ENCODE measurements at places on chromosomes 12 and 14. TPM values are rescaled to one million over a fixed set of nuclear protein-coding genes. Genes with fewer than 3 reads are reported as not detected.

The SYCP3 gene
- total RNA-seq: 0.07 TPM

The AKAP5 gene
- total RNA-seq: 0.74 TPM

The TMEM116 gene
- total RNA-seq: 14.0 TPM

The PDZRN4 gene
- total RNA-seq: not detected

The EGLN3 gene
- total RNA-seq: 1.2 TPM

The MMP17 gene
- 0.87 TPM for total RNA-seq

The KRT80 gene
- total RNA-seq: not detected

The PIK3C2G gene
- not detected for total RNA-seq

The FGF6 gene
- total RNA-seq: not detected

The LRRC23 gene
- total RNA-seq: 7.8 TPM

The TSPAN8 gene
- not detected for total RNA-seq

The GPR84 gene
- 2.4 TPM for total RNA-seq

The GNB3 gene
- 0.78 TPM for total RNA-seq

The GOLT1B gene
- total RNA-seq: 43.6 TPM

The GLIPR1L1 gene
- total RNA-seq: not detected

The SVOP gene
- not detected for total RNA-seq

The MYRFL gene
- not detected for total RNA-seq

The TAS2R14 gene
- total RNA-seq: 0.62 TPM

The ITGA7 gene
- 4.1 TPM for total RNA-seq

The ACOT6 gene
- not detected for total RNA-seq

The TSPAN9 gene
- total RNA-seq: 0.87 TPM

The FAM234B gene
- 6.8 TPM for total RNA-seq

The PRB3 gene
- not detected for total RNA-seq

The NANOG gene
- not detected for total RNA-seq

The ADCY6 gene
- 0.21 TPM for total RNA-seq

The KRT5 gene
- not detected for total RNA-seq

The VWF gene
- total RNA-seq: not detected

The SYNE2 gene
- total RNA-seq: 27.6 TPM

The ARHGDIB gene
- total RNA-seq: 644 TPM

The IL23A gene
- 48.5 TPM for total RNA-seq

The STON2 gene
- 0.12 TPM for total RNA-seq

The CDCA4 gene
- total RNA-seq: 63.4 TPM

The FOXN3 gene
- 59.1 TPM for total RNA-seq

The SALL2 gene
- 4.8 TPM for total RNA-seq

The OR6C65 gene
- not detected for total RNA-seq

The SLC35F4 gene
- not detected for total RNA-seq

The CRIP2 gene
- total RNA-seq: 2.8 TPM

The KRT8 gene
- 0.67 TPM for total RNA-seq

The HOXC10 gene
- not detected for total RNA-seq

The YARS2 gene
- total RNA-seq: 28.4 TPM

The LTBP2 gene
- 0.10 TPM for total RNA-seq

The HRK gene
- not detected for total RNA-seq

The P2RX2 gene
- not detected for total RNA-seq

The BIN2 gene
- 59.1 TPM for total RNA-seq

The SYNE3 gene
- 37.3 TPM for total RNA-seq

The CLECL1 gene
- 6.5 TPM for total RNA-seq

The CLEC2A gene
- not detected for total RNA-seq

The SMIM41 gene
- not detected for total RNA-seq

The IGF1 gene
- not detected for total RNA-seq
